ENCODE measurements at places on chromosomes 6 and 20.

DNA sequence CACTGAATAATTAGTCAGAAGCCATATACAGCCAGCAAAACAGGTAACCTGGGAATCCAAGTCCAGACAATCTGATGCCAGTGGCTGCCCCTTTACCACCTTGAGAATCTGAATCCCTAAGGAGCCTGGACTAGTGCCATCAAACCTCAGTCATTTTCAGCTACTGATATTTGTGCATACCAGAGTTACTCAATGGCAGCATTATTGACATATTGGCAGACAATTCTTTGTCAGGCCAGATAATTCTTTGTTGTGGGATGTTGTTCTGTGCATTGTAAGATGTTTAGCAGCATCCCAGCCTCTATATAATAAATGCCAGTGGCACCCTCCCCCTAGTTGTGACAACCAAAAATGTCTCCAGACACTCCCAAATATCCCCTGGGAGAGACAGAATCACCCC lies 3.2 kb upstream of the EIF2S2 start:
- DNase-seq = no peak

GRCh38 chr6:84227044-84227433 lies 404 bp downstream of the CEP162 start:
- no peak for DNase-seq

DNA sequence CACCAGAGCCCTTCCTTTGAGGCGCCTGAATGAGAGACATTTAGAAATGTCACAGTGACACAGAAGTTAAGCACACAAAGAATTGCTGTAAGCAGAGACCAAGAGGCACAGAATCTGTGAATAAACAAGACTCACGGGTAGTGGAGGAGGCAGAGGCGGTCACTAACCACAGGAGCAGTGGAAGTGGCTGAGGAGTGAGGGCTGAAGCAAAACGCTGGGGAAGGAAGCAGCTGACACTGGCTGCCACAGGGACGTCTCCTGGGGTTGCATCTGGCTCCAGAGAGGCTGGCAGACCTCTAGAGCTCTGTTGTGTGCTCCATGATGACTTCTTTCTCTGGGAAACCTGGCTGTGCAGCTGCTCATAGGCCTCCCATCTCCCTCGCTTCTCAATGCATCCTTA lies 65.0 kb upstream of the SLC2A12 start:
- no peak for DNase-seq

DNA sequence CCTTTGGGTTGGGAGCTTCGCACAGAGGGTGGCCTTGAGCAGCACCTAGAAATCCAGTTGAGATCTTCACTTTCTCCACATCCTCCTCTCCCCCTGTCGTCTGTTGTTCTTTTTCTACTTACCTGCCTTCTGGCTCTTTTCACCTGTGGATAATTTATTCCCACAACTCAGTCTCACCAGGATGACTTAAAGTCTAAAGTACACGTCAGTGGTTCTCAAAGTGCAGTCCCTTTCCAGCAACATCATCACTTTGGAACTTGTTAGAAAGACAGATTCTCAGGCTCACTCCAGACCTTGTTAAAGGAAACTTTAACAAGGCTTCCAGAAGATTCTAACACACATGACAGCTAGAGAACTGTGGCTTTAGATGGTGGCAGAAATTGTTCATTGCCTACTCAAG lies 27.7 kb upstream of the BCAS1 start:
- no peak for DNase-seq

GRCh38 chr6:143694560-143694959 lies 16.8 kb downstream of the PHACTR2 start:
- DNase-seq = no peak

DNA sequence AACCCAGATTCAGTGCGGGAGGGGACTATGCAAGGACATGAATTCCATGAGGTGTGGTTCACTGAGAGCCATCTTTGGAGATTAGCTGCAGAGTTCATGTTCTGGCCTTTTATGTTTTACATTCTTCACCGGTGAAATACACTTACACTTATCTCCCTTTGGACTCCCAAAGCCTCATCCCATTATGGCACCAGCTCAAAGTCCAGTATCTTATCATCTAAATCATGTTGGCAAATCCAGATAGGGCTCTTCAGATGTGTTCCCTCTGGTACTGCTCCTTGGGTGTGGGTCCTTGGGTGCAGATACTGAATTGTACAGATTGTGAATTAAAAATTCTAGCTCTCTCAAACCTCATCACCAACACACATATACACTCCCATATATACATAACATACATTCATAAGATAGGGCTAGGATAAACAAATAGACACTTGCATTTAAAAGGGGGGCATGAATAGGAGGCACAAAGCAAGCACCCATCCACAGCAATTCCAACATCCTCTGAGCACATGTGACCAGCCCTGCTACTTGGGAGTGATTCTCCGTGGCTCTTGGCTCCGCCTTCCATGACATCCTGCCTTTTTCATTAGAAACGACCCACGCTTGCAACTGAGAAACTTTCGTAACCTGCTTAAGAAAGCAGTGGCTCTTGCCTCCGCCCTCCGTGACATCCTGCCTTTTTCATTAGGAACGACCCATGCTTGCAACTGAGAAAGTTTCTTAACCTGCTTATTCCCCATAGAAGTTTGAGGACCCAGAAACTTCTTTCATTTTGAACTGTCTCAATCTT lies 53.6 kb upstream of the LRRC1 start:
- DNase-seq = no peak

GRCh38 chr6:41545247-41545702 lies 906 bp upstream of the FOXP4 start:
- no peak for DNase-seq

DNA sequence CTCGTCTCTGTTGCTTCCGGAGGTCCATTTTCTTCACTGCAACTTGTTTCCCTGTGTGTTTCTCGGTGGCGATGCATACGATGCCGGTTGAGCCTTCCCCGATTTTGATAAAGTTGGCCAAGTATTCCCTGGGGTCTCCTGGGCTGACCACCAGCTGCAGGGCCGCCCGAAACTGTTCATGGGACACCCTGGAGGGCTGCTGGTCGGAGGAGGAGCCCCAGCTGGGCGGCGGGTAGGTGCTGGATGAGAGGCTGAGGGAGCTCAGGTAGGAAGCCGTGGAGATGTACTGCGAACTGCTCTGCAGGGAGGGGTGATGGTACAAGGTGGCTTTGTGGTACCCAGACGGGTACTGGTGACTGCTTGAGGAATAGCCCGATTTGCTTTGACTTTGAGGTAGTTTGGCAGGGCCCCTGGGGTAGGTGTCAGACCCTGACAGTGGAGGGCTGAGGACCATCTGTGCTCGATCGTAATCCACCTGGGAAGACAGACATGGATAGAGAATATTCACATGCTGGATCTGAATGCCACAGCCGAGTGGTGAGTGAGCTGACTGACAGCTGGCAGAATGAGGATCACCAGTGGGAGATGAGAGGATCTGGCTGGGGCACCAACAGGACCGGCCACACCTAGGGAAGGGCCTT lies 51.6 kb downstream of the LAMP5 start:
- no peak for DNase-seq

DNA sequence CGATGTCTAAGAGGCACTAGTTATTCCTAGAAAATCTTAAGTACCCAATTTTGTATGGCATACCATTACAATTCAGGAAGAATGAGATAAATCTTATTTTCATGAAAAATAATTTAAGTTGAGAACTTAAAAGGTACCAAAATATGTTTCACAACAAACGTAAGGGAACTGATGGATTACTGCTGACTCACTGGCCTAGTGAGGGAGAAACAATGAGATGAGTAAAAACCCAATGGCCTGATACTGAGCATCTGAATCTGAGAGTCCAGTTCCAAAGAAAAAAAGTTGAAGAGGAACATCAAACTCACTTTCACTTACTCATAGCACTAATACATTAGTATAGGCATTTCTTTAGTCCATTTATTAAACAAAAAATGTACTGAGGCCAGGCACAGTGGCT lies 56.0 kb downstream of the MDN1 start:
- no peak for DNase-seq

DNA sequence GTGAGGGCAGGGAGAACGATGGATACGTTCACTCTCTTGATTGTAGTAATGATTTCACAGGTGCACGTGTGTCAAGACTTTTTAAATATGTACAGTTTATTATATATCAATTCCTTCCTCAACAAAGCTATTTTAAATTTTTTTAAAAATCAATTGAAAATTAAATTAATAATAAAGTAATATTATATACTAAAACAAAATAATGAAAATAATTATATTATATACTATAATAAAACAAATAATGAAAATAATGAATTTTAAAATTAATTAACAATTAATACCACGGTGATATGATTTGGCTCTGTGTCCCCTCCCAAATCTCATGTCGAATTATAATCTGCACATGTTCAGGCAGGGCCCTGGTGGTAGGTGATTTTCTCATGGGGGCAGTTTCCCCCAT lies 42.7 kb downstream of the ADGRF5 start:
- no peak for DNase-seq

GRCh38 chr6:40916845-40917244 lies 122.2 kb downstream of the UNC5CL start:
- DNase-seq = no peak

GRCh38 chr6:34055223-34055933 lies 90.5 kb downstream of the GRM4 start:
- DNase-seq = no peak

DNA sequence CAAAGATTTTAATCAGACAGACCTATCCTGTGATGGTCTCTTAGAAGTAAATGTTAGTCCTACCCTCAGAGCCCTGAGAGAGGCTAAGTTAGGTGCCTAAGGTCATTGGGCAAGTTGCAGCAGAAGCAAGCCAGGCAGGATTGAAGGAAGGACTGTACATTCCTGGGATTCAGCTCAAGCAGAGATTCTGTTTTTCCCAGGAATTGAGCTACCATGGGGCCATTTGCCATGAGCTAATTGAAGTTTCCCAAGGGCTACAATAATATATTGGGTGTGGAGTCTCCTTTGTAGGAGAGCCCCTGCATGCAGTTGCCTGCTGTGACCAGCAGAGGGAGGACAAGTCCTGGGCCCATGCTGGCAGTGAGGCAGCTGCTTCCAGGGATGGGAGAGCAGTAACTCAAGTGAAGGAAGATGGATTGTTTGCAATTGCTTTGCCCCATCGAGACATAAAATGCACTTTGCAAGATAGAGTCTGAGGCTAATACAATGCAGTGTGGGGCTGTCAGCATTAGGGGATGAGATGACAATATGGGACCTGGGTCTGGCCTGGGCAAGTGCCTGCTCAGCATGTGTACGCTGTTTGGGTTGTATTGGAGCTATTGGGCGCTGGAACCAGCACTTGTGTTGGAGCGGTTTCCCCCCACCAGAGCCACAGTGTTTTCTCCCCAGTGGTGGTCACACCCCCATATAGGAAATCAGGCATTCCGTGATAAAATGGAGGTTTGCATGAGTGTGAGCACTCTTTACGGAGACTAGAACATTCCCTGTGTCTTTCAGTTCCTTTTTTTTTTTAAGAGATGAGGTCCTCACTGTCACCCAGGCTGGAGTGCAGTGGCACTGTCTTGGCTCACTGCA lies 27.9 kb downstream of the DNMT3B start:
- no peak for DNase-seq

GRCh38 chr20:967796-968742 lies 34.0 kb downstream of the RSPO4 start:
- no peak for DNase-seq

DNA sequence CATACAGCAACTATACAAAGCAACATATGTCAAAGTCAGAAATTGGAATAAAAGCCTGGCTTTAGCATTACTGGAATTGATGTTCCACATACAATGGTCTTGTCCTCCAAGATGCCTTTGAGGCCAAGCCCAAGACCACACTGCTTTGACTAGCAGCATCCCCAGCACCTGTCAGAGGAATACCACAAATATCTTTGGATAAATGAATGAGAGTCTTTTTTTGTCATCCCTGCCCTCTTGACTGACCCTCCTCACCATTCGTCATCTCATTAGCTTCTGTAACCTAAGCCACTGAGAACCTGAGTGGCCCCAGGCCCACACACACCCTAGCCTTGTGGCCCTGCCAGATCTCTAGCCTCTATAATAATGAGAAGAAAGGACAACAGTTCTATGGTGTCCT lies 48.5 kb downstream of the TNFRSF21 start:
- no peak for DNase-seq

DNA sequence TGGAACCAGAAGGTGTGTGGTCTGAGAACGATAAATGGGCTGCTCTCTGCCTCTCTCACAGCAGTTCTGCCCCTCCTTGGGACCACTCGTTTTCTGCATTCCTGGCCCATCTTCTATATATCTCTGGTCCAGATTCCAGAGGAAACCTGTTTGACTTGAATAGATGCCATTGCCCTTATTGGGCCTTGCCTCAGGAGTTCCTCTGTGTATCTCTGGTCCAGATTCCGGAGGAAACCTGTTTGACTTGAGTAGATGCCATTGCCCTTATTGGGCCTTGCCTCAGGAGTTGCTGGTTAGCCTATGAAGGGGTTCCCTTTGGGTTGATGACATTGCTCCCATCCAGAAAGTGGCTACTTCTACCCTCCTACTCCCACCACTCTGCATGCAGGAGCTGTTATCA lies 189.4 kb downstream of the SLC16A10 start:
- no peak for DNase-seq

- no peak for DNase-seq
Measured at GRCh38 chr6:106064756-106065155, 21.4 kb upstream of the PRDM1 start.

DNA sequence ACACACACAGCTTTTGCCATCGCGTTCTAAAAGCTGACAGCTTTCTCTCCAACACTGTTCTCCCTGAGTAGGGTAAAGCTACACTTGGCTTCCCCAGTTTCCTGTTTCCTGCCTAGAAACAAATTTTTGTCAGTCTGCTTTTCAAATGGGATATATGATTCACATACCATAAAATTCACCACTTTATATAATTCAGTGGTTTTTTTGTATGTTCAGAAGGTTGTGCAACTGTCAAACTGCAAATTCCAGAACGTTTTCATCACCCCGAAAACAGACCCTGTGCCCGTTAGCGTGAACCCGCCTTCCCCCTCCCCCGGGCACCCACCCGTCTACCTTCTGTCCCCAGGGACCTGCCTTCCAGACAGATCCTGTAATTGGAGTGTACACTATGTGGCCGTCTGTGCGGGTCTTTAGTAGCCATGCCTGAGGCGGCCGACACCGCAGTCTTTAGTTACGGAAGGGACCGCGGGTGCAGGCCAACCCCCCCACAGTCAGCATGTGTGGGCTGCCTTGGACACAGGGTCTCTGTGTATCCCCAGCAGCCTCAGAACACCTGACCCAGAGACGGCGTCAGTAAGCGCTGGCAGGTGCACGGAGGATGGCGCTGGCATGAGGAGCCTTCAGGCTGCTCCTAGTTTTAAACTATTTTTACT lies 16.6 kb downstream of the HRH3 start:
- no peak for DNase-seq

DNA sequence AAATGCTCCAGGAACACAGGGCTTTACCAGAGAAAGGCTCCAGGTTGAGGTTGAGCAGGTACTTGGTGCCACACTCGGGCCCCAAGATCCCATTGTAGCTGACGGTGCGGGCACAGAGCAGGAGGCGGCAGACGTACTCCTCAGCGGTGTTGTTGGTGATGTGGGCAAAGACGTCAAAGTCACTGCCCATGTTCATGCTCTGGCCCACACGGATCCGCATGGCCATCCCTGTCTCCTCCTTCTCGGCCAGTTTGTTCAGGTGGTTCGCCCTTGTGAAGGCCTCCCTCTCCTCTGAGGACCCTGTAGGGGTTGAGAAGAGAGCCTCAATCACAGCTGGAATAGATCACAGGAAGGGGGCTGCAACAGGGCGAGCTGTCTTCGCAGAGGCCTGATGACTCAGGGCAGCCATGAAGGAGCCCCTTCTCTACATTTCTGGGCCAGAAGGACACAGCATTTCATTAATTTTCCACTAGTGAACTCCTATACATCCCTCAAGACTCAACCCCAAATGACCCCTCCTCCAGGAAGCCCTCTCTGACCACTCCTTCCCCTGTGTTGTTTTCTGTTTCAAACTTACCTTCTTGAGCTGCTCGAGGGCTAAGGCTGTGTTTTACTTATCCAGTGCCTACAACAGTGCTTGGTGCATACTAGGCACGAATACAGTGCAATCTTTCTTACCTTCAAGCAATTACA lies 26.8 kb downstream of the TGM2 start:
- DNase-seq = no peak
